Upper lobe of right lung (tissue), 1 donor: ENCODE measurements at places on chromosomes 11 and 22. TPM values are rescaled to one million over a fixed set of nuclear protein-coding genes. Genes with fewer than 3 reads are reported as not detected.

DNA sequence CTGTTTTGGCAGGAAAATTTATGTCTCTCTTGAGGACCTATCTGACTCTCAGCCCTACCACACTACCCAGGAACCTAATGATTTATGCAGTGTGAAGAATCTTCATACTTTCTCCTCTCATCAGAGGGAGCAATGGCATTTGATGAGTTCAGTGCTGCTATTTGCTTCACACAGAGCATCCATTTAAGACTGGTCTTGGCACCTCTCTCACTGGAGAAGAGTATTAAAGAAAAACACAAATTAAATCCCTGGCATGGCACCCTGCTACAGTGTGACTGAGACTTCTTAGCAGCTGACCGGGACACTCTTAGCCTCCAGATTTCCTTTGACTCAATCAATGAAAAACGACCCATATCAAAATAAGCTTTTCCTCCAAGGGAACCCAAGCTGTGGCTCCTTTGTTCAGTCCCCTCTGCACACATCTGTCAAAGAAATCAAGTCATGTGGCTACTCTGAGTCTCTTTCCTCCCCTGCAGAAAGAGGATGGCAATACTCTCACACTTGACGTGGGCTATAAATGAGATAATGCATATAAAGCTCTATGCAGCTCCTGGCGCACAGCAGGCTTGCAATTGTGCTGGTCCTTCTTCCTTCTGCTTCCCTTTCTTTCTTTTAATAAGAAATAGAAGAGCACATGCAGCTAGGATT lies 186.1 kb upstream of the E2F8 start:
- no peak overlapping the region for H3K4me3 ChIP-seq
- DNase-seq, result no peak
- H3K27ac ChIP-seq, result no peak overlapping the region
- no peaks in the 10 kb centered on the region for H3K27me3 ChIP-seq
- no peaks in the 10 kb centered on the region for H3K36me3 ChIP-seq

DNA sequence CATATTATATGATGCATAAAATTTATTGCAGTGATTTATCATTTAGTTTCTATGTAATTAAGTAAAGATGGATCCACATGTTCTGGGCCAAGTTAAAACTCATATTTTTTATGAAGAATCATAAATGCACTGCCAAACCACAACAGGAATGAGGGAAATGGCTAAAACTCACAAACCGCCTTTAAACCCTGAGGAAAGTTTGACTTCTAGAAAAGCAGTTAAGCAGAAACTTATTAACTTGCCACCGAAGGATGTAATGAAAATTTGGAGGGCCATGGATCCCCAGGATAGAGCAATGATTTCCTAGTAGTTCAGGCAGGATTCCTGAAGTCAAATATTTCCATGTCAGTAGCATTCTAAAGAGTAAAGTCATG lies 218.3 kb upstream of the CTSC start:
- no peak overlapping the region for H3K27ac ChIP-seq
- no peaks in the 10 kb centered on the region for H3K36me3 ChIP-seq
- no peaks in the 10 kb centered on the region for H3K4me1 ChIP-seq
- H3K27me3 ChIP-seq, result no peaks in the 10 kb centered on the region
- no peak overlapping the region for H3K4me3 ChIP-seq

The PGA5 gene
- not detected for total RNA-seq

The TBX1 gene
- 15.4 TPM for total RNA-seq

DNA sequence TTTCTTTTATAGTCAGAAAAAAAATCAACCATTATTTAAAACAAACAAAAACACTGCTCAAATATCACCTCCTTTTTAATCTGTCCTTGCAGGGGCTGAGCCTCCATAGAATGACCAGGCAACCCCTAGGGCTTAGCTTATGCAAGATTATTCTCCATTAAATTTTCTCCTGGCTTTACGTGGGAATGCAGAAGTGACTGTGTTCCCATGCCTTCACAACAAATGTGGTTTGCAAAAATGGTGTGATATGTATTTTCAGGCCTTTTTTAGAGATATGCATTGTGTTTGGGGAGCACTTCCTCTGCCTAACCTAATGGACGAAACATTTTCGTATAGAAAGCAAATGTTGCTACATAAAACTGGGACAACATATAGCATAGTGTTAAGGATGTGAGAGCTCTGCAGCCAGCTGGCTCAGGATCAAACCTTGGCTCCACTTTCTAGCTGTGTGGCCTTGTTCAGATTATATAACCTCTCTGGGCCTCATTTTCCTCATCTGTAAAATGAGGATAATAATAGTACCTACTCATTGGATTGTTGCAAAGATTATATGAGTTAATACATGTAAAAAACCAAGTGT lies 82.6 kb downstream of the PARVA start:
- no peaks in the 10 kb centered on the region for H3K27me3 ChIP-seq
- DNase-seq, result no peak
- H3K36me3 ChIP-seq, result no peaks in the 10 kb centered on the region
- H3K4me1 ChIP-seq, result peaks cover 9% of the 10 kb centered on the region
- no peak overlapping the region for H3K27ac ChIP-seq

DNA sequence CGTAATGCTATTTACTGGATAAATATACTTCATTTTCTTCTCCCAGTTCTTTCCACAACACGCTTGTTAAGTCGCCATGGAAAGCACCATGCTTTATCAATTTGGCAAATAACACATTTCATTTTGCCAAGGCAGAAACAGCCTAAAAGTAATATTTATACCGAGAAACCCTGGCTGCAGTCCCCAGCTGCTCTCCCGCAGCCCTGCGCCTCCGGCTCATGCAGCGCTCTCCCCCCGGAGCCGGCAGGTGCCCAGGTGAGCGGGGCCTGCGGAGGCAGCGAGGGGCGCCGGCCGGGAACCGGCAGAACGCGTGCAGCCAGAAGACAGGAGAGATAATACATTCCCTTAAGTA lies 681 bp upstream of the ARHGEF12 start:
- H3K4me3 ChIP-seq, result peak overlapping the region; percentile 74
- H3K27me3 ChIP-seq, result no peaks in the 10 kb centered on the region
- H3K36me3 ChIP-seq, result no peaks in the 10 kb centered on the region
- peaks cover 17% of the 10 kb centered on the region for H3K4me1 ChIP-seq
- no peak for DNase-seq

DNA sequence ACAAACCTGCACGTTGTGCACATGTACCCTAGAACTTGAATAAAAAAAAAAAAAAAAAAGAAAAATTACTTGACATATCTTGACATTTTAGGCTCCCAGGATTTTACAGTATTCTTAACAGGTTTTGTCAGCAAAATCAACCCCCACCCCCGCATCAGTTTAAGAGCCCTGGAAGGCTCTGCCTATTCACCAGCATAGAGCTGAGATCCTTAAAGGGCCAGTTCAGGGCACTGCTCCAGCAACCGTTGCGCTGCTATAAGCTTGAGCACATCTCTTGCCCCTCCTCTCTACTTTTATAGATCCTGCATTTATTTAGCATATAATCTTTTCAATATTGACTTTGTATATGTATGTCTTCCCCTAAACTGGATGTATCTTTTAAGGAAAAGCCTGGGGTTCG lies 697 bp upstream of the PAFAH1B2 start:
- peaks cover 29% of the 10 kb centered on the region for H3K4me1 ChIP-seq
- no peaks in the 10 kb centered on the region for H3K27me3 ChIP-seq
- peak overlapping the region; percentile 90 for H3K27ac ChIP-seq
- DNase-seq, result no peak
- H3K36me3 ChIP-seq, result peaks cover 9% of the 10 kb centered on the region

- DNase-seq, result peak; percentile 88
- no peaks in the 10 kb centered on the region for H3K36me3 ChIP-seq
- H3K27me3 ChIP-seq, result no peaks in the 10 kb centered on the region
- H3K27ac ChIP-seq, result peak overlapping the region; percentile 72
Measured at GRCh38 chr11:34749666-34750659, 129.1 kb downstream of the EHF start.

- peak; percentile 40 for DNase-seq
- H3K4me1 ChIP-seq, result no peaks in the 10 kb centered on the region
- no peaks in the 10 kb centered on the region for H3K36me3 ChIP-seq
- no peak overlapping the region for H3K27ac ChIP-seq
- no peaks in the 10 kb centered on the region for H3K27me3 ChIP-seq
Measured at GRCh38 chr11:120133216-120134105, 4.5 kb downstream of the TRIM29 start.

DNA sequence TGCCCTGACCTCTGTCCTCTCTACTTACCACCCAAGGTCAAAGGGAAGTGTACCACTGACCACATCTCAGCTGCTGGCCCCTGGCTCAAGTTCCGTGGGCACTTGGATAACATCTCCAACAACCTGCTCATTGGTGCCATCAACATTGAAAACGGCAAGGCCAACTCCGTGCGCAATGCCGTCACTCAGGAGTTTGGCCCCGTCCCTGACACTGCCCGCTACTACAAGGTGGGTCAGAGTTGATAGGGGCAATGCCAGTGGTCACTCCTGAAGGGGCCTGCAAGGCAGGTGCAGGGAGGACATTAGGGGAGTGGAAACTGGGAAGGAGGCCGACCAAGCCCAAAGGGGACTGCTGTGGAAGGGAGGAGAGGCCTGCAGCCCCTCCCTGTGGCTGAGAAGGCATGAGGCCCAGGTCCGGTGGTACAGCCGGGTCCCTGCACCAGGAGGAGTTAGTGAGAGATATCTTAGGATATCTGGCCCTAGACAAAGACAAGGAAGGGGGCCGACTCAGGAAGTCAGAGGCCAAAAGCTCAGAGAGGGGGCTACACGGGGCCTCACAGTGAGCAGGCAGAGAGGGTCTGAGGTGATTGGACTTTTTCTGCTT lies 17.9 kb downstream of the POLR3H start:
- DNase-seq, result no peak
- H3K4me1 ChIP-seq, result peaks cover 28% of the 10 kb centered on the region
- peaks cover 81% of the 10 kb centered on the region for H3K36me3 ChIP-seq
- no peak overlapping the region for H3K4me3 ChIP-seq
- no peaks in the 10 kb centered on the region for H3K27me3 ChIP-seq

DNA sequence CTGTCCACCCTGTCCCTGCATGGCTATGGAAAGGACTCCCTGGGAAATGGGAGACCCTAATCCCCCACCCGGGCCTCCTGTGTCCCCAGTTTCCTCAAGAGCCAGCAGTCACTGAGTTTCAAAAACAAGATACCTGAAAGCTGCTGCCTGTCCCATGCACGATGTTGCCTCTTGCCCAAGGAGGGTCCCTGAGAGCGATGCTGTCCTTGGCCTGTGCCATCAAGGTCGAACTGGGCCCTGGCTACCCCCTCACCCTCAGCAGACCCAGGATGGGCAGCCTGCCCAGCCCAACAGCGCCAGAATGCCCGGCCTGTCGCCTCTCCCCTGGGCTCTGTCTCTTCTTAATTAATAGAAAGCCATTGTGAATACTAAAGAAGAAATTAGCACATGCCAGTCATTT lies 104.5 kb upstream of the LMO1 start:
- H3K4me3 ChIP-seq, result no peak overlapping the region
- H3K36me3 ChIP-seq, result no peaks in the 10 kb centered on the region
- H3K27ac ChIP-seq, result no peak overlapping the region
- no peaks in the 10 kb centered on the region for H3K27me3 ChIP-seq

The OR52E8 gene
- total RNA-seq, result not detected

The PRR5L gene
- 24.5 TPM for total RNA-seq

DNA sequence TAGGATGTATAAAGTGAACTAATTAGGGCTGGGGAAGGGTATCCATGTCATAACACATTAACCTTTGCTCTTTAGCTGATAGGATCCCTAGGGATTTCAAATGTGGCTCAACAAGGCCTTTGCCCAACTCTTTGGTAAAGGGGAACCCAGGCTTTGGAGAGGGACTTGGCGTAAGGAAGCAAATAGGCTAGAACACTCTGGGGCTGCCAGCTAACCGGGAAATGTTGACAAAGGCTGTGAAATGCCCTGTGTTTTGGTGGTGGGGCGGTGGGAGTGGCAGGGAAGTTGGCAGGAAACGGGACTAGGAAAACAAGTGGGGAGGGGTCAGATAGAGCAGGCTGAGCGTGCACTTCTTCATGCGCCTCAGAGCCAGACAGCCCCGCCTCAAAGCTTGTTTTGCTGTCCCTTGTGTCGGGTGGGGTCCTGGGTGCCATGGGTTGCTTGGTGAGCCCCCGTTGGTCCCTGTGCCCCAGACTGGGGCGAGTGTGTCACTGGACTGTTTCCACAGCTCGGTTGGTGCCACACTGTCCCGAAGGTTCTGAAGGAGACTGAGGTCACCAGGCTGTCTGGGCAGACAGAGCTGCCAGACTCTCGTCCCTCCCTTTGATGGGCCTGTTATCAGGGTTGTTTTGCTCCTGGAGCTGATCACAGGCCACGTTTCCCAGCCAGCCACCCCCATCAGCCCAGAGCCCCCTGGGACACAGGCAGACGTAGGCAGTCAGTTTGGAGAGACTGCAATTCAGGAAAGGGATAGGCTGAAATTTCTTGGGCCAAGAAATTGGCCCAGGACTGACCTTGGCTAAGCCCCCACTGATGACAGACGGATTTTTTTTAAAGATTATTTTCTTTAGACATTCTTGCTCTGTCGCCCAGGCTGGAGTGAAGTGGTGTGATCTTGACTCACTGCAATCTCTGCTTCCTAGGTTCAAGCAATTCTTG lies 19.6 kb downstream of the KCTD21 start:
- no peak for DNase-seq
- H3K36me3 ChIP-seq, result peaks cover 12% of the 10 kb centered on the region
- peak overlapping the region; percentile 78 for H3K27ac ChIP-seq

DNA sequence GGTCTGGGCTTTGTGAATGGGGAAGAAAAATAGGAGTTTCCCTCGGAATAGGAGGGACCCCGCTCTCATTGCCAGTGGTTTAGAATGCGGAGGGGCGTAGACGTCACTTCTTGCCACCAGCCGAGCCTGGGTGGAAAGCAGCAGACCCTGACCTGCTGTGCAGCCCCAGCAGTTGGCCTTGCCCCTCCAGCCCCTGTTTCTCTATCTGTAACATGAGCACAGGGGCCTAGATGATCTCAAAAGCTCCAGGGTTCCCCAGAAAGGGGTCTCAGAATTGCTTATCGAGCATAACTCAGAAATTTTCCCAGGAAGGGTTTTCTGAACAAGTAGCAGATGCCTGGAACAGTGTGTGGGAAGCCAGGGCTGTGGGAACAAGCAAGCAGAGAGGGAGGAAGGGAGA lies 43.9 kb downstream of the C11orf91 start:
- H3K27me3 ChIP-seq, result no peaks in the 10 kb centered on the region
- no peak overlapping the region for H3K4me3 ChIP-seq
- no peaks in the 10 kb centered on the region for H3K36me3 ChIP-seq
- H3K4me1 ChIP-seq, result no peaks in the 10 kb centered on the region
- no peak for DNase-seq

The TRIM49 gene
- total RNA-seq, result not detected

DNA sequence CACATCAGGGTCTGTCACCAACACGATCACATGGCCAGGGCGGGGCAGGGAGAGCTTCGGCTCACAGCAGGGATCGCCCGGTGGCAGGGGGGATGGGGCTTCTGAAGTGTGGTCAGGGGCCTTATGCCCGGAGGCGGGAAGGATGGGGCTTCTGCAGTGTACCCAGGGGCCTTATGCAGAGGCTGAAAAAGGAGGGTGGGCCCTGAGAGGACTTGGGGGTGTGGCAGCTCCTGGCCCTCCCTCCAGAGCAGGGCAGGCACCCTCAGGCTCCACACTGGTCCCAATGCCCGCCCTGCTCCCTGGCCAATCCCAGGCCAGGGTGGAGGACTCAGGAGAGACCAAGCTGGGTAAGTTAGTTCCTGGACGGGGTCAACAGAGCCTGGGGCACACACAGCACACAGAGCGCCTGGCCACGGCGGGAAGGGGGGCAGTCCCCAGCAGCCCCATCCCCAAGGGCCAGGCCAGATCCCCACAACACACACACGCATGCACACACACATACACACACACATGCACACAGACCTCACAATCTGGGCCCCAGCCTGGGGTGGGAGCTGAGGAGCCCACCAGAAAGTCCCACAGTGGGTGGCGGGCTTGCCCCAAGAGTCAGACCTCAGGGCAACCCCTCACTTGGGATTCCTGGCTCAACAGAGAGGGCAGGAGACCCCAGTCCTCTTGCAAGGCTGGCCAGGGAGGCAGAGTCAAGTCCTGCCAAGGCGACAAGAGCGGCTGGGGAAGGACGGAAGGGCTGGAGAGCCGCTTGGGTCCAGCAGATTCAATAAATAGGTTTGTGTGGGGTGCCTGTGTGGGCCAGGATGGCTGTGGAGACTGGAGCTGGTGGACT lies 1.1 kb upstream of the CEND1 start:
- H3K27ac ChIP-seq, result no peak overlapping the region
- H3K4me3 ChIP-seq, result no peak overlapping the region
- H3K4me1 ChIP-seq, result peaks cover 10% of the 10 kb centered on the region
- H3K36me3 ChIP-seq, result peaks cover 7% of the 10 kb centered on the region
